NCI-H1417 treated with DMSO at 0.1 percent for 48 hours (cell line): ENCODE measurements at places on chromosomes 7 and 10.

DNA sequence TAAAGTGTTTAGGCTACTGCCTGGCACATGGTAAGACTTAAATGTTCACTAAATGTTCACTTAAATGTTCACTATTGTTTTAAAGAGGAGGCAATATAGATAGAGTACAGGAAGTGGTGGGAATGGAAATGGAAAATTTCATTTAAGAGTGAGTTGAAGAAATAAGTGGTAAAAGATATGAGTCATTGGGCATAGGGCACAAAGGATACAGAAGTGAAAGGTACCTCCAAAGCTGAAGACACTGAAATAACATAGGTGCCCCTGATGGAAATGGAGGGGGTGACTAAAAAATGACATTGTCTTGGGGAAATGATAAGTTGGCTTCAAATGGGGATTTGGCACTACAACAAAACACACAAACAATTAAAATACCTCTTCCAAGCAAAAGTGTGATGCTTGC lies 5.2 kb upstream of the FRA10AC1 start:
- DNase-seq = no peak

GRCh38 chr10:227014-227413 lies 91.8 kb downstream of the ZMYND11 start:
- no peak for DNase-seq

DNA sequence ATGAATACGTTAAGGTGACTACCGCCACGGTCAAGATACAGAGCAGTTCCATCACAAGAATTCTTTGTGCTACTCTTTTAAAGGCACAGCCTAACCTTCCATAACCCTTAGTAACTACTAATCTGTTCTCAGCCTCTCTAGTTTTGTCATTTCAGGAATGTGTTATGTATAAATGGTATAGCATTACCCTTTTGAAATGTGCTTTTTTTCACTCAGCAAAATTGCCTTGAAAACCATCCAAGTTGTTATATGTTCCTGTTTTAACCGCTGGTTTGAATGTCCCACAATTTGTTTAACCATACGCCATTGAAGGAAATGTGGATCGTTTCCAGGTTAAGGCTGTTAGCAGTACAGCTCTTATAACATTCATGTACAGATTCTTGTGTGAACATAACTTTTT lies 32.0 kb downstream of the WAC start:
- no peak for DNase-seq

DNA sequence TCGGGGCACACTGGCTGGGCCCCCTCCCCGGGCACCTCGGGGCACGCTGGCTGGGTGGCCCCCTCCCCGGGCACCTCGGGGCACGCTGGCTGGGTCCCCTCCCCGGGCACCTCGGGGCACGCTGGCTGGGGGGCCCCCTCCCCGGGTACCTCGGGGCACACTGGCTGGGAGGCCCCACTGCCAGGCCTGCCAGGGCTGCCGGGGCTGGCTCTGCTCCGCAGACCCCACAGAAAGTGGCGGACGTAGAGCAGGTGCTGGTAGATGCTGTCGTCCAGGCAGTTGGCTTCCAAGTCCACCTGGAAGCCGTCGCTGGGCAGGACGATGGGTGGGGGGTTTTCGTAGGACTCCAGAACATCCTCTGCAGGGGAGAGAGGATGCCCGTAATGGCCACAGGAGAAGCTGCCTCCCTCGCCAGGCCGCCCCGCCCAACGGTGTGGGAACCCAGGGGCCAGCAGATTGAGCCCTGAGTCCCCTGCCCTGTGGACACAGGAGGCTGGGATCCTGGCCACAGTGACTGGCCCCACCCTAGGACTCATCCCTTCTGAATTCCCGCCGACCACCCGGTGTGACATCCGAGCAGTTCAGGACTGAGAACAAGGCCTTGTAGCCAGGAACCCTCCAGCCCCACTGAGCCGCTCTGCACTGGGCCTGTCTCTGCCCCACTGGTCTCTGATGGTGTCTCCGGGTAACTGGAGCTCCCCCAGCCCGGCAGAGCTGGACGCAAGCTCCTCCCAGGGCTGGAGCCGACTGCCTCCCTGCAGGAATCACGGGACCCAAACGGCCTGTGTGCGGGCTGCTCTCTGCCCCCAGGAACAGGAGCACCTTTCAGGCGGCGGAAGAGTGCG lies 28.2 kb downstream of the AP5Z1 start:
- no peak for DNase-seq

DNA sequence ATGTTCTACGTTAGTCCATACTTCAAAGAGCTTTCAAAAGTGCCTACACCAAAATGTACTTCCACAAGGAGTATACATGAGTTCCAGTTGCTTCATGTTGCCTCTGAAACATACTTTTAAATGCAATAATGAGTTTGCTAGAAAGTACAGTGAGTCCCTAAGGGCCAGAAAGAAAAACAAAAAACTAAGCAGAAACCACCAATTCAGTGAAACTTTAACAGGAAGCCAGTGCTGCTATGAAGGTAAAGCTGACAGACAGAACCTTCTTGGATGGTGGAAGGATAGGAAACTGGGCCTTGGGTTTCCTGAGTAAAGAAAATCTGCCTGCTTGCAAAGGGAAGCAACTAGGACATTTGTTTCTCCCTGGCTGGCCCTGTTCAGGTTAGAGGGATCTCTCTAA lies 104.2 kb downstream of the CTTNBP2 start:
- no peak for DNase-seq
